ENCODE measurements at places on chromosomes 11 and 22.
A peak's percentile ranks its signal among the peaks of the same experiment; 100 is the strongest.

GRCh38 chr11:62458212-62459002 lies 39.6 kb downstream of the SCGB1A1 start:
- DNase-seq: no peak

- no peak for DNase-seq
These were observed 269.7 kb downstream of the DYNC2H1 start for GRCh38 chr11:103378931-103379330.

- DNase-seq: no peak
These were observed 246.5 kb upstream of the DDI1 start for GRCh38 chr11:103789952-103790351.

GRCh38 chr11:78424334-78425270 lies 7.0 kb upstream of the GAB2 start:
- no peak for DNase-seq

DNA sequence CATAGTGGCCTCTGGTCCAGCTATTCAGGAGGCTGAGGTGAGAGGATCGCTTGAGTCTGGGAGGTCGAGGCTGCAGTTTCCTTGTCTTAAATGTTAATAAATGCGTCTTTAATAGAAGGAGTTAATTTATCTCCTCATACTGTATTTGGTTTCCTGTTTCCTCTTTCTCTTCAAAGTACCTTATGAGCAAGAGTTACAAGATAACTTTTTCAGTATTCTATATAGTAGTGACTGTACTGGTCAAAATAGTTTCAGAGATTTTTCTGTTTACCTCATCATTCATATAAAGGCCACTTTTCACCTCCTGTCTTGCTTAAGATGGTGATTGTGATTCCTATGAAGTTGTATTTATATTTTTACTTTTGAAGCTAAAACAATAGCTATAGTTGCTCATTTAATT lies 50.9 kb downstream of the MCAM start:
- DNase-seq: no peak

GRCh38 chr11:46272816-46273427 lies 4.5 kb upstream of the CREB3L1 start:
- peak; percentile 31 for DNase-seq

- DNase-seq: peak; percentile 81
These were observed 385.1 kb downstream of the BUD13 start for GRCh38 chr11:116387641-116388040.

- DNase-seq: peak; percentile 31
These were observed 6.3 kb downstream of the GRIK4 start for GRCh38 chr11:120517801-120518291.

- no peak for DNase-seq
These were observed 378.7 kb upstream of the ANO5 start for GRCh38 chr11:21814169-21814568.

DNA sequence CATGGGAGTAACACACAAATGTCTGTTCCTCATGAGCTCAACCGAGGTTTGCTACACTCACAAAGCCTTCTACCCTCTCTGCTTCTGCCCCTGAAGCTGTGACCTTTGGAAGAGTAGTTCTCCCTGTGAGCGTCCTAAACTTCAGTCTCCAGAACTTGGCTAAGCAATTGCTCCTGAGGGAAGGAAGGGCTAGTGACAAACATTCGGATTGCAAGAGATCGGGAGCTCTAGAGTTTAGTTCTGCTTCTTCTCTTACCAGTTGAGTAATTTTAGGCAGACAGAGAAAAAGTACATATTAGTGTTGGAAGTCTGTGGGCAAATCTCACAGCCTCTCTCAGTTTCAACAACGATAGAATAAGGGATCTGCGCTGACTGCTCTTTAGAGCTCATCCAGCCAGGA lies 27.3 kb upstream of the ELF5 start:
- no peak for DNase-seq

- DNase-seq: no peak
These were observed 9.8 kb downstream of the RELT start for GRCh38 chr11:73386016-73386415.

DNA sequence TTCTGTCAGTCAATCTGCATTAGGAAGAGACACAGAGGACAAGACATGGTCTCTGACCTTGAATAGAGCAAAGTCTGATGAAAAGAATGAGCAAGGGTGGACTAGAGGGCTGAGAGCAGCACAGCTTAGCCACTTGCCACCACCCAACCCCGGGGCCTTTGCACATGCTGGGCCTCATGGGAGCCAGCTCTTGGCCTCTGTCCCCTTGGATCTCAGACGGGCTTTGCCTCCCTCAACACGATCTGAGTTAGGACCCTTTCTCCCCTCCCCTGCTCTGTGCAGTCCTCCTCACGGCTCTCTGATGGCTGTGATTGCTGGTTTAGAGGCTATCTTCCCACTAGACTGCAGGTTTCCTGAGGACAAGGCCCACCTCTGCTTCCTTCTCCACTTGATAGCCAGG lies 131.6 kb upstream of the B3GAT1 start:
- no peak for DNase-seq

- peak; percentile 68 for DNase-seq
These were observed 35.4 kb upstream of the CCDC34 start for GRCh38 chr11:27398400-27398770.

DNA sequence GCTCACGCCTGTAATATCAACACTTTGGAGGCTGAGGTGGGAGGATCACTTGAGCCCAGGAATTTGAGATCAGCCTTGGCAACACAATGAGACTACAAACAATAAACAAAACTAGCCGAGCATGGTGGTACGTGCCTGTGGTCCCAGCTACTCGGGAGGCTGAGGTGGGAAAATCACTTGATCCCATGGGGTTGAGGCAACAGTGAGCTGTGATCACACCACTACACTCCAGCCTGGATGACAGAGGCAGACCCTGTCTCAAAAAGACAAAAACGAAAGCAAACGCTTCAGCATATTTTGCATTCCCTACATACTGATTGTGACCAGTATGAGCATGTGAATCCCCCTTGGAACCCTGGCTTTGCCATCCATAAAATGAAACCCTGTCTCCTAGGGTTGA lies 33.9 kb upstream of the MN1 start:
- DNase-seq: no peak

GRCh38 chr11:119907878-119908572 lies 179.0 kb upstream of the NECTIN1 start:
- DNase-seq: peak; percentile 93

DNA sequence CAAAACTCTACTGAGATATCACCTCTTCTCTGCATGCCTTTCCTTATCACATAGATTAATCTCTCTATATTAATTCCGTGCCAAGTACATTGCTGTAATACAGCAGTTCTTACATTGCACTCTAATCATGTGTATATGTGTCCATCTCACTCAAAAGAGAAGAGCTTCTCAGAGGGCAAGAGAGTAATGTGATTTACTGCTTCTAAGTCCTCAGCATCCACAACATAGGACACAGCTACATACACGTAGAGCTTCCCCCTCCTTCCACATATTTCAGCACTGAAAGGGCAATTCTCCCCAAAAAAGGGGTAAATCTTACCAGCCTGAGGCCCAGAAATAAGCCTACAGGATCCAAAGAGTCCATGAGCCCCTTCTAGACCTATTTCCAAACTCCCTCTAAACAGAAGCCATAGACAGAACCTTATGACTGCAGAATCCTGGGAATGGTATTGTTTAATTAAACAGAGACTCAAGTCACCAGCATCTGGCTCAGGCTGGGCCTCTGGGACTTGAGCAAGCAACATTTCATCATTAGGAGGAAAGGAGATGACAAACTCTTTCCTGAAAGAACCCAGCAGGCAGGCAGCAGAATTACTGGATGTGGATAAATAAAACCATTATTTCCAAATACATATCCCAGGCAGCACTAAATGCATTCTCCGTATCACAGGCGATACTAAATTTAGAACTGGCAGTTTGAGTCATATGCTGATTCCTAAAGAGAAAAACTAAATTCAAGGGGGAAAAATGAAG lies 87.2 kb downstream of the KCNC1 start:
- DNase-seq: no peak

- DNase-seq: no peak
These were observed 146.2 kb downstream of the ATXN10 start for GRCh38 chr22:45817745-45818423.

- peak; percentile 3 for DNase-seq
These were observed 1066.9 kb downstream of the BRD1 start for GRCh38 chr22:48760481-48761390.

GRCh38 chr11:43756575-43756974 lies 76.0 kb downstream of the HSD17B12 start:
- DNase-seq: no peak

- DNase-seq: no peak
These were observed 11.5 kb upstream of the MRGPRF start for GRCh38 chr11:69024509-69024908.

GRCh38 chr11:44434191-44434590 lies 124.3 kb upstream of the ALX4 start:
- DNase-seq: no peak

GRCh38 chr11:73227571-73228211 lies 9.6 kb downstream of the P2RY2 start:
- no peak for DNase-seq

GRCh38 chr11:57294225-57295131 lies 30.3 kb downstream of the TNKS1BP1 start:
- DNase-seq: no peak

DNA sequence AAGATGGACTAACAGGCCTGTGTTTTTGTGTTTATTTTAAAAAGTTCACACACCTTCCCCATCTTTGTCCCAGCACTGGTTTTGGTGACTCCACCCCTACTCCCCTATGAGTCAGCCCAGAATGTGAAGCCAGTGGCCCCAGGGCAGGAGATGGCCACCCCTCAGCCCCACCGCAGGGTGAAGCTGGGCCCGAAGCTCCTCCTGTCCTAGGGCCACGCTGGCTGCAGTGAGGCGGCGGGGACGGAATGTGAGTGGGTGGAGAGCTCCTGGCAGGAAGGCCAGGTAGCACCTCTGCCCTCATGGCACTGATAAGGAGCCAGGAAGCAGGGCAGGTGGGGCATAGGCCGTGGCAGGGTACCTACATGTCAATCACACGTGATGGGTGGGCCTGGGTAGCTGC lies 39.9 kb downstream of the SGSM3 start:
- DNase-seq: no peak

- no peak for DNase-seq
These were observed 860 bp downstream of the UPK2 start for GRCh38 chr11:118956847-118957469.

DNA sequence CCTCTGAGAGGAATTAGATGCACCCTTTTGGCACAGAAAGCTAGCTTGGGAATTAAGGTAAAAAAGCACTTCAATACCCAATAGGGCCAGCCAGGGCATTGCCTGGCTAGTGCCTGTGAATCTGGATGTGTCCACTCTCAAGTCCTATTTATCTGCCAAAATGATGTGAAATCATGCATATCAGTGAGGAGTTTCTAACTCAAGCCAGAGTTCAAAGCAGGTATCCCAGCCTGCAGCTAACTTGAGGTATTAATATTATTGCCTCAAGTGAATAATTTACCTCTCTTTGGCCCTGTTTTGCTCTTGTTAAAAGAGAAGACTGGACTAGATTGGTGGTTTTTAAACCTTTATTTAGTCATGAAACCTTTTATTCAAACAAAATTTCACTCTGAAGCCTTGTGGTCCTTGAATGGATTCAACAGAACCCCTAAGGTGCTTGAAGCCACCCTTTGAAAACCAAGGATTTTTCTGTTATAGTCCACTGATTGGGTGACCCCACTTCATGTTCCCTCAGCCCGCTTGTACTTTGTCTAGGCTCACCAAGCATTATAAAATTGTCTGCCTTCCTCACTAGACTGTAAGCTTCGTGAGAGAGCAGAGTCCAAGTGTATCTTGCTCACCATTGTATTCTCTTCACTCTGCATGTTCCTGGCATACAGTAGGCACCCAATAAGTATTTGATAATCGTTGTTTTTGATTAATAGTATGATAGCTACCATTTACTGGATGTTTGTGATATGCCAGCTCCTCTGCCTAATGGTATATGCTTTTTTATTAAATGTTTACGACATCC lies 4.5 kb downstream of the RNF121 start:
- no peak for DNase-seq

DNA sequence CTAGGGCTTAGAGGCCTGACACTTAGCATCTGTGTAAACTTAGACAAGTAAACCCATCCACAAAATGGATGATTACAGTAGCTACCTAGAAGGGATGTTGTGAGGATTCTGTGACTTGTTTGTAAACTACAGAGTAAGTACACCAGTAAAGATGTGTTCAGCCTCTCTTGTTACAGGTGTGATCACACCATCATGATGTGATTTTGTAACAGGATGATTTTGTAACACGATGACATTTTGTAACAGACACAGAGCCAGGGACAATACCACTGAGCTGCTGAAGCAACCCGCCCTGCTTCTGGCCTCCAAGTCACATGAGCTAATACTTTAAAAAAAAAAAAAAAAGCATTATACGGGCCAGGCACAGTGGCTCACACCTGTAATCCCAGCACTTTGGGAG lies 17.0 kb downstream of the FADD start:
- no peak for DNase-seq

DNA sequence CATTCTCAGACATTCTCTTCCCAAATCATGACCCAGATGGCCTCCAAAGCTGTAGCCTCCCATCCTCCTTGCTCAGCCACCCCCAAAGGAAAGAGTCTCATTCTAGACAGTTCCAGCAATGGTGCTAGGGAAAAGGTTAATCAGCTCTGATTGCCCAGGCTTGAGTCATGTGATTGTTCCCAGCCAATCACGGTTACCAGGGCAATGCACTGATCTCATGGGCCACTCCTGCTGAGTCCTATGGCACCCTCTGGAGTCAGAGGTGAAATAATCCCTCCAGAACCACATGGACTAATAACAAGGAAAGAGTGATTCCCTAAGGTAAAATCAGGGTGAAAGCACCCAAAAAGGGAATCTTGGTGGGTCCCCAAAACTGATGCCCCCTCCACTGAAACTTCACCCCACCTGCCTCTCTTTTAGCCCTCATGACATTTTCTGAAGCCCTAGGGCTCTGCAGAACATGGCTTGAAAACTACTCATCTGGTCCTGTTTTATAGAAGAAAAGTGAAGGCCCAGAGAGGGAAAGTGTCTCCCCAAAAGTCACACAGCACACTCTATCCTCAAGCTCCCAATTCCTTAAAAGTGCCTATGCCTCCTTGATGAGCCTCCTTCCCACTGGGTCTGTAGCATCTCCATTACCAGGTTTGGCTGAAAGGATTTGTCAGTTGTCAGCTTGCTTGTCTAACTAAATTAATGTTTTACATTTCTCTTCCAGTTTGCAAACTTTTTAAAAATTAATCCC lies 203.7 kb downstream of the MN1 start:
- DNase-seq: no peak
